NCI-H2029 treated with DMSO at 0.1 percent for 48 hours (cell line): ENCODE measurements at places on chromosomes 16 and 17.

DNA sequence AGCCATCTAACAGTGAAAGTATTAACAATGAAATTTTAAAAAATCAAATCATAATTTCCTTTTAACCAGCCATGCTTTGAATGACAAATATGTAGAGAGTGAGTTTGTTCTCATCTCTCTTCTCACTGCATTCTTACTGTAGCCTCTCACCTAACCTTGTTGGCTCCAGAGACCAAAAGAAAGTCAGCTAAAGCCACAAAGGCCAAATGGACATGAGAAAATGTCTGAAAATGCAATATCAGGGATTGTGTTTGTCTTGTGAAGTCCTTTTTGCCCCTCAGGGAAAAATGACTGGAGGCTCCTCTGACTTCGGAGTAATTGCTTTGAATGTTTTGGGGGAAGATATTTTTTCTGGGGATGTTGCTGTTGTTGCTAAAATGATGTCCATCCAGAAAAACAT is 166.3 kb downstream of the SLC39A11 start:
- no peak for DNase-seq

GRCh38 chr17:80701730-80702129 is 157.1 kb downstream of the RPTOR start:
- no peak for DNase-seq

GRCh38 chr17:4162321-4162720 is 19.3 kb downstream of the CYB5D2 start:
- DNase-seq: no peak

DNA sequence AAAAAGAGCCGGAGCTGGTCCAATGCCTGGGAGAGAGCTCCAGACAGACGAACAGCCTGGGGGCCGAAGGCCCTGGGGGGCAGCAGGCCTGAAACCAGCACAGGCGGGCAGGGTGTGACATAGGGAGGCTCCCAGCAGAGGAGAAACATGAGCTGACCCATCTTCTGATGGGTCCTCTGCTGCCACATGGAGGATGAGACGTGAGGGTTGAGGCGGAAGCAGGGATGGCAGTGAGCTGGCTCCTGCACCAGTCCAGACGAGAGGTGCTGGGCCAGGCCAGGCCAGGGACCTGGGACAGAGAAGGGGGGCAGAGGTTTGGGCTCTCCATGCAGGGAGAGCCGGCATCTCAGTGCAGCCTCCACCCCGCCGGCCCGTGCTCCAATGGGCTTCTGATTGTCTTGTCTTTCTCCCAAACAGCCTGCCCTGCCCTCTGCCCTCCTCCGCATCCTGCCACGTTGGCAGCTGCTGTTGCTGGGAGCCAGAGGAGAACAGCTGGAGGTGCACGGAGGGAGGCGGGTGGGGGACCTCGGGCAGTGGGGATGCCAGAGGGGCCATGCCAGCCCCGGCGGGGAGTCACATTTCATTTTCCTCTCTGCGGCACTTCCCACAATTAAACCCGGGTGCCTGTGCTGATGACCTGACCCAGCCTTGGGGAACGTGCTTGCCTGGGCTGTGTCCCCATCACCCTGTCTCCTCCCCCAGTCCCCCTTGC is 139.1 kb upstream of the GSE1 start:
- no peak for DNase-seq

GRCh38 chr17:40901981-40902474 is 17.0 kb upstream of the KRT20 start:
- peak; percentile 86 for DNase-seq

GRCh38 chr17:49229805-49230600 is 584 bp downstream of the PHOSPHO1 start:
- no peak for DNase-seq

DNA sequence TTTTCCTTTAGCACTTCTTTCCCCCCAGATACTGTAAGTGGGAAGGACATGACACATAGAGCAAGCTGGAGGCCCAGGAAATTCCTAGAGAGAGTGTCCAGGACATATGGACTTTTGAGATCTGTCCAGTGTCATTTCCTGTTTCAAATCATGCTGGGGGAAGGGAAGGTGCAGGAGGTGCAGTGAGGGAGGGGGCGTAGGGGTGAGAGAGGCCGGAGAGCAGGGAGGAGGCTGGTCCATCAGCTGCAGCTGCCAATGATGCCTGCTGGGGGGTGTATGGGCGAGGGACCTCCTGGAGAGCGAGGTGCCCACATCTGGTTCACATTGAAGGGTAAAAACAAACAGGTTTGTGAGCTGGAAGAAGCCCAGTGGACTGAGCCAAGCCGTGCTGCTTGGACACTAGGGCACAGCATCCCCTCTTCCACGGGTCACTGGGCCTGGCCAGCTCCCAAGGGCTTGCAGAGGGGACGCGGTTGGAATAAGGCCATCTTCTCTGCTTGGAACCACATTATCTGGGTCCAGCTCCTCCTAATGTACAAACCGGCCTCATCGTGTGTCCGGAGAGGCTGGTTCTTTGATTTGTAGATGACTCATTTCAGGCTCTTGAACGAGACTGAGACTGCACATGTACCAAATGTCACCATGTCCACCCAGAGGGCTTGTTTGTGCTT is 70.4 kb upstream of the SMURF2 start:
- DNase-seq: no peak

DNA sequence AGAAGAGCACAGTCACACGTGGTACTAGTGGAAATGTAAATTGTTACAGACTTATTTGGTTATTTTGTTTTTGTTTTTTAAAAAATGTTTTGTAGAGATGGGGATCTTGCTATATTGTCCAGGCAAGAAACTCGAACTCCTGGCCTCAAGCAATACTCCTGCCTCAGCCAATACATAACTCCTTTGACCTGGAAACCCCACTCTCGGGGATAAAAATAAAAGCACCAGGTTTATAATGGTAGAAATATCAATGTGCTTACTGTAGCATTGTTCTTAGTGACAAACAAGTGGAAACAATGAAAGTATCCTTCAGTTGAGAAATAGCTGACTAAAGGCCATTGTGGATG is 11.7 kb upstream of the ERN2 start:
- DNase-seq: no peak

GRCh38 chr16:28497386-28497785 is 2.9 kb downstream of the APOBR start:
- DNase-seq: no peak

DNA sequence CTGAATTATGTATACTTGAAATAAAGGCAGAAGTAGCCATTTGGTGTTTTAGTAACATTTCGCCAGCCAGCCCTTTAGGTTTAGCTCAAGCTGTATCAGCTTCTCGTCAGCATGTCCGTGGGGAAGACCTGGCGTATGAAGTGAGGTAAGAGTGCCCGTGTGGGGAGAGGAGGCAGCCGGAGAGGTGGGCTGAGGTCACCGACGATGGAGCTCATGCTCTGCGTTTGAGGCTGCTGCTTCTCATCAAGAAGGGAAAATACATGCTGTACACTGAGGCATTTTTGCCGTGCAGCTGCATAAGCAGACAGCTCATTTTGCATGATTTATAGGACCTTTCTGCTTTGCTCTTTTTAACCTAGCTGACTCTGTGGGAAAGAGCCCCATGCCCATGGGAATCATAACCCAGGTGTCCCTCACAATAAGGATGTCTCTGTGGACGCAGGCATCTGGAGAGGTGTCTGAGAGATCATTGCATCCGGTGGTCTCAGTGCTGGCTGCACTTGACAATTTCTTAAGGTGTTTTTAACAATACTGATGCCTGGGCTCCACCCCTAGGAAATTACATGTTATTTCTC is 179.1 kb downstream of the ABCC12 start:
- no peak for DNase-seq

GRCh38 chr17:38465391-38466345 is 37.4 kb downstream of the ARHGAP23 start:
- no peak for DNase-seq

DNA sequence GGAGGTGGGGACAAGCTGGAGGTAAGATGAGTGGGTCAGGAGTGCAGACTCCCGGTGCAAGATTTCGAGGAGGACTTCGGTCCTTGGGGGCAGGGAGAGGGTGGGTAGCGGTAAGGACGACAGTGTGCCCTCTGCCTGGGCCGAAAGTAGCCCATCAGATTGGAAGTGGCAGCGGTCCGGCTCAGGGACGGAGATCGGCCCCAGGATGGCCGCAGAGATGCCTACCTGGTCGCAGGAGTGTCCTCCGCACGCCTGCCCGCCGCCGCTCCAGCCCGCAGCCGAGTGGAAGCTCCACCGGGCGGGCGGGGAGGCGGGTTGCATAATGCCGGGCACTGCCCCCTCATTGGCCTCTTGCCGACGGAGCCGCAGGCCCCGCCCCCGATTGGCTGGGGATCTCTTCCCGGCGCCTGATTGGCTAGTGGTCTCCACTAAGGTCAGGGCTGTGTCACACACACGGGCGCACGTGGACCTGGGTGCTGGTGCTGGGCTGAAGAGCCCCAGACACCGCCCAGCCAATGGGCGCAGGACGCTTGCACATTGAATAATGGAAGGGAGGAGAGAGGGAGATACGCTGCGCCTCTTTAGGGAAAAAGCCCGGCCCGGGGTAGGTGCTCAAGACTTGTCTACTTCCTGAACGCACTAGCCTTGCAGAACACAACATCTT is at the start of gene PER1:
Gene PER1, minus strand, starts transcription at position 293 of the 664 bp plus-strand sequence. CDS start 1,698 bp downstream, outside the sequence.
- peak; percentile 45 for DNase-seq

- no peak for DNase-seq
These were observed 44.2 kb downstream of the PEMT start for GRCh38 chr17:17547210-17547764.

GRCh38 chr16:68848786-68849185 is 5.5 kb downstream of the TANGO6 start:
- DNase-seq: no peak

DNA sequence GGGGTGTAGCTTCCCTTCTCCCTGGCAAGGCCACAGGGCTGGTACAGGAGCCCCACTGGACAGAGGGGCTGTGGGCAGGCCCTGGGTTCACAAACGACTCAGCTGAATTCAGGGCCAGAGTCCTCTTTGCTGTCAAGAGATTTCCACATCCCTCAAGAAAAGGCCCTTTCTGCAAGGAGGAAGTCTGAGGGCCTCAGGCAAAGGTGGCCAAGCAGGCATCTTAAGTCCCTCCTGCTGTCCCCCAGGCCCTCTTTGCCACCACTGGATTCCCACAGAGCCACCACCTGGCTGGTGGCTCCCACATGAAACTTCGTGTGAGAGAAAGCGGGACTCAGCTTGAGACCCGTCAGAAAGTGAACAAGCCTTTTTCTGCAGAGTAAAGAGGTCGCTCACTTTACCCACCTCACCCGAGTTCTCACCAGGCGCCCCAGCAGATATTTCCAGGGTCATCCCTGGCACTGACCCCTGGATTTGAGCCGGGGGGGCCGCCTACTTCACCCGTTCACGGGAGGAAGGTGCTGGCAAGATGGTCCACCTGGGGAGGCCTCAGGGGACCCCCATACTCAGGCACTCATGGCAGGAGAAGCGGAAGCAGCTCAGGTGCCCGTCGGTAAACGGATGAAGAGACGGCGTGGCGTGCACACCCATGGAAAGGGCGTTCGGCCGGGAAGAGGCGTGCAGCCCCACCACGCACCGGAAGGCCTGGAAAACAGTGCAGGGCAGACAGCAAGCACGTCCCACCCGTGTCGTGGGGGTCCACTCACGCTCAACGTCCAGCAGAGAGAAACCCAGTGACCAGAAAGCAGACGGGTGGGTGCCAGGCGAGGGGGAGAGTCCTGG is 3.6 kb downstream of the RNF166 start:
- DNase-seq: no peak

DNA sequence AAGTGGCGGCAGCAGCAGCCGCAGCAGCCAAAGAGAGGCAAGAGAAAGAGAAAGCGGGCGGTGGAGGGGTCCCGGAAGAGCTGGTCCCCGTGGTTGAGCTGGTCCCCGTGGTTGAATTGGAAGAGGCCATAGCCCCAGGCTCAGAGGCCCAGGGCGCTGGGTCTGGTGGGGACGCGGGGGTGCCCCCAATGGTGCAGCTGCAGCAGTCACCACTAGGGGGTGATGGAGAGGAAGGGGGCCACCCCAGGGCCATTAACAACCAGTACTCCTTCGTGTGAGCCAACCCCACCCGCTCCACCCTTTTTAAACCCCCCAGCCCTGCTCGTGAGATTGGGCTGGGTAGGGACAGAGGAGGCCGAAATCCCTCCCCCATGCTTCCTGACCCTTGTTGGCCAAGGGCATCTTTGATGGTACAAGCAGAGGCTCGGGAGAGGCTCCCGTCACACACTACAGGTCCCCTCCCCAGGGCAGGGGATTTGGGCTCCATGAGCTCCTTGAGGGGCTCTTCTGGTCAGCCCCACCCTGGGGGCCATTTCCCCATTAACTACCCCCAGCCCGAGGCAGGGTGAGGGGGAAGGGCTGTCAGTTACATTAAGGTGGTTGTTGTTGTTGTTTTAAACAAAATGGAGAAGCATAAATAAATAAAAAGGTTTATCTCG is 4.6 kb upstream of the ATP2A1 start:
- DNase-seq: no peak

DNA sequence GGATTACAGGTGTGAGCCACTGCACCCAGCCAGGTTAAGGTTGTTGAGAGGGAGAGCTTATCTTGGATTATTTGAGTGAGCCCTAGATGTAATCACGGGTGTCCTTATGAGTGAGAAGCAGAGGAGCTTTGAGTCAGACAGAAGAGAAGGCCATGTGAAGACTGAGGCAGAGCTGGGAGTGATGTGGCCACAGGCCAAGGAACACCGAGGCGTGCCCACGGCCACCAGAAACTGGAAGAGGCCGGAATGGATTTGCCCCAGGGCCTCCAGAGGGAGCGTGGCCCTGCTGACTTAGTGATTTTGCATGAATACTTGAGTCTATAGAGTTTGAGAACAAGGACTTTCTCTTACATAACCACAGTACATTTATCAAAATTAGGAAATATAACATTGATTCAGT is 137.7 kb downstream of the RPTOR start:
- no peak for DNase-seq

GRCh38 chr17:2244545-2245525 is 58.8 kb downstream of the SMG6 start:
- peak; percentile 3 for DNase-seq

GRCh38 chr17:50273654-50274040 is 619 bp upstream of the TMEM92 start:
- DNase-seq: no peak

- DNase-seq: no peak
These were observed 23.2 kb upstream of the SPNS2 start for GRCh38 chr17:4475463-4475862.

DNA sequence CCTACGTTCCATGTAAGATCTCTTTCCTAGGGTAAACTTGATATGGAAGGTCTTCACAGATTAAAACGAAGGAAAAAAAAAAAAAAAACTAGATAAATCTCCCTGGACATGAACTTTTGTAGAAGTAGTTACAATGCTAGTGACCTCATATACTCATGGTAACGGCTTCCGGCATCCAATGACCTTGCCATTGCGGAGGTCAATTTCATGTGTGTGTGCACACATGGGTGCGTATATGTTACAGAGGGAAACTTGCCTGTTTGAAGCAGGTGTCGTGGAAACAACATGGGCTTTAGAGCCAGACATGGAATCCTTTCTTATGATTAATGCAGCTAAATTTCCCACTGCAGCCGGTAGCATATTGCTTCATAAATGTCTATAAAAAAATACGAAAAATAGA is 435.5 kb downstream of the MAF start:
- DNase-seq: no peak

- no peak for DNase-seq
These were observed 82.6 kb downstream of the DYNLRB2 start for GRCh38 chr16:80623376-80623775.
